Type B pancreatic cell (in vitro differentiated cells): ENCODE measurements at places on chromosomes 11 and 22.

GRCh38 chr22:27913162-27913741 lies 5.8 kb downstream of the PITPNB start:
- DNase-seq = no peak

DNA sequence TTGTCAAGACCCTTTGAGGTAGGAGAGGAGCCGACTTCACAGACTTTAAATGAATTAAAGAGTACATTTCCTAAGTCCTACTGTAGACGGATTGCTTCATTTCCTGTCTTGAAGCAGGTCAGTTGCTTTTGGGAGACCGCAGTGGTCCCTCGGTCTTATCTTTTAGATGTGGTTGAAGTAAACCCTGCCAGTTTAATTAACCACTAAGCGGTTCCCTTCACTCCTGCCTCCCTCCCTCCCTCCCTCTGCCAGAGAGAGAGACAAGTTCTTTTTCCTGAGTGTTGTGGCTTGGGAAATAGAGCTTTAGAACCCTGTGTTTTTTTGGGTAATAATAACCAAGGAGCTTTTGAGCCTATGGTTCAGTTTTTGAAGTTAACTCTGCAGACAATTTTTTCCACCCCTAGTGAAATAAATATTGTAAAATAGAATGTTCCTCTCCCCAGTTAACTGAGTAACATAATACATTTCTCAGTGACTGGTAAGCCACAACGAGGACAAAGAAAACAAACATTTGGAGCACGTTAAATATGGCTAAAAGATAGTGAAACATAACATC lies 147.5 kb downstream of the LDLRAD3 start:
- DNase-seq = no peak

DNA sequence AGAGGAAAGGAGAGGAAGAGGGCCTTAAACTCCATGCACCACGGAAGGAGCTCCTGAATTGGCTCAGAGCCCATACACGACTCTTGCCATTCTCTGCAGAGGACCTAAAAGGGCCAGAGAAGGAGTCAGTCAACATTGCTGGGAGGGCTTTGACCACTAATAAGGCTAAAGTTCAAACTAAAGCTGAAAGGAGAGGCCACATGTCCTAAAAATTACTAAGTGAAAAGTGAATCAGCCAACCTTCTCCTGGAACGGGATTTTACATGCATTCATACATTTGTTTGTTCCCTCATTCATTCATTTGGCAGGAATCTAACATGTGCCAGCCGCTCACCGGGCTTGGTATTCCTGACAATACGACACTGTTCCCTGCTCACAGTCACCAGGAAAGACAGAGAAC lies 10.5 kb downstream of the CLMP start:
- no peak for DNase-seq

DNA sequence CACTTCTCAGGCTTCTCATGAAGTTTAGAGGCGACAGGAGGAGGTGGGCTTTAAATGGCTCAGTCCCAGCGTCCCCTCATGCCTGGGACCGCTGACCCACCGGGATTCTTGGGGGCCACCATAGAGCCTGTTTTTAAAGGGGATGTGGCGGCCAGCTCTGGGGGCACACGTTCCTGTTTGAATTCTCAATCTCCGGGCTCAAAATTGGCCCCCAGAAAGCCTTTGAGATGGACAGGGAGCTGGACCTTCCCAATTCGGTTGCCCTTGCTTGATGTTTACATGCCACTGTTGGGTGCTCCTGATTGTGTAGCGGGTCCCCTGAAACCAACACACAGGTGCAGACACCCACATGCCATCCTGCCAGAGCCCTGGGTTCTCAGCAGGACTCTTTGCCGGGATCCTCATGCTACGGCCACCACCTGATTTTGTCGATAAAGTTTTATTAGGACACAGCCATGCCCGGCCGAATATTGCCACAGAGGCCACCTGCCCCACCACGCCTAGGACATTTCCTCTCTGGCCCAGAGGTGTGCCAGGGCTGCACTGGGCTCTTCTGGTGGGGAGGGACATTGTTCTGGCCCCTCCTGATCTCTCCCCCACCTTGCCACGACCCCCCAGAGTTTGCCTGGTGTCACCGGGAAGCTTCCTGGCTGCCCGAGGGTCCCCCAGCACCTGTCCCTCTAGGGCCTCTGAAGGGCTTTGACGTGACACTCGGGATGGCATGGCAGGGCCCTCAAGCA lies 71.6 kb downstream of the KCNQ1 start:
- DNase-seq = no peak

DNA sequence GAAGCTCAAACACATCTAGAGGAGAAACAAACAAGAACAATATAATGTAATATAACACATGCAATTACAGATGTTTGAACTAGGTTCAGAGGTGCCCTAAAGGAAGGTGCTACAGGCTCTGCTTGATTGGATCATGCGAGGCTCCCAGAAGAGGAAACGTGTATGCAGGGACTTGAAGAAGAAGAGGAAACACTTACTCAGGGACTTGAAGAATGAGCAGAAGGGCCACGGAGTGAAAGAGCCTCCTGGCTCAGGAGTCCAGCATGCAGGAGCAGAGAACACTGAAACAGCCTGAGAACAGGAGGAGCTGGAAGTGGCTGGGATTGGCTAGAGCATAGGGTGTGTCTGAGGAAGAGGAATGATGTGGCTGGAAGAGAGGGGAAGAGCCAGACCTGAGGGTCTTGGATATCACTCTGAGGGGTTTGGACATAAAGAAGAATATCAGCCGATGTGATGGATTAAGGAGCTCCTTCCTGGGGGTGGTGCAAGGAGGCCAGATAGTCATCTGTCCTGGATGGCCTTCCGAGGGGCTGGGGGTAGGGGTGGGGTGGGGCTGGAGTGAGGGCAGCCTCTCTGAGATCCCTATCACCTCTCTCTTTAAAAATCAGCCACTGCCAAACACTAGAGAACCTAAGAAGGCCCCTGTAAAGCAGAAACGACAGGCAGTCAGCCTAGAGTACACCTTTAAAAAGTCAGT lies 16.8 kb downstream of the FZD4 start:
- no peak for DNase-seq

- DNase-seq = no peak
Observed at GRCh38 chr11:28346209-28346608, 238.0 kb downstream of the METTL15 start.

DNA sequence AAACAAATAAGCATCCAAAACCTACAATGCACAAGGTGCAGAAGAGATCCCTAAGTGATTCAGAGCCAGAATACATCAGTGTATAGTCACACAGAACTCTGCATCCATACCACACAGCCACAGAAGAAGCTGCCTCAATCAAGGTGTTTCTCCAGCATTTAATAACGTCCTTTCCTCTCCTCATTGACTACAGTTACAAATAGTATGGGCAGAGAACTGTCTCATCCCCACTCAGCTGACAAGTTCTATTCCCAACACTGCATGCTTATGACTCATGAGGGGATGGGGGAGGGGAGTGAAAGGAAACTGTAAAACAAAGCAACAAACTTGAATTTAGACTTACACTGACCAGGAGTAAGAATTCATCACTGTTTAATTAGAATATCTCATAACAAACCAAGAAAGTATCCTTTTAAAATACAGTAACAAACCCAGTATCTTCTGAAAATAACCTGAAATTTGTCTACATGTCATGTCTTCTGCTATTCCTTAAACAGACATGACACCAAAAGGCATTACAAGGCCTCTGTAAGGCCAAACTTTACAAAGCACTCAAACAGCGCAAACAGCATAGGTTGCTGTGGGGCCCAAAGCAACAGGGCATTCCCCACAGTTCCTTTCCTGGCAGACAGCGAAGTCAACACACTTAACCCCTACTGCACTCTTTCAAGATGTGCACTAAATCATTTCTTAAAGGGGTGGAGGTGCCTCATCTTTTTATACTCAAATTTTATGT lies 29.3 kb downstream of the CELF1 start:
- no peak for DNase-seq
